ENCODE measurements at places on chromosomes 5 and 9.

DNA sequence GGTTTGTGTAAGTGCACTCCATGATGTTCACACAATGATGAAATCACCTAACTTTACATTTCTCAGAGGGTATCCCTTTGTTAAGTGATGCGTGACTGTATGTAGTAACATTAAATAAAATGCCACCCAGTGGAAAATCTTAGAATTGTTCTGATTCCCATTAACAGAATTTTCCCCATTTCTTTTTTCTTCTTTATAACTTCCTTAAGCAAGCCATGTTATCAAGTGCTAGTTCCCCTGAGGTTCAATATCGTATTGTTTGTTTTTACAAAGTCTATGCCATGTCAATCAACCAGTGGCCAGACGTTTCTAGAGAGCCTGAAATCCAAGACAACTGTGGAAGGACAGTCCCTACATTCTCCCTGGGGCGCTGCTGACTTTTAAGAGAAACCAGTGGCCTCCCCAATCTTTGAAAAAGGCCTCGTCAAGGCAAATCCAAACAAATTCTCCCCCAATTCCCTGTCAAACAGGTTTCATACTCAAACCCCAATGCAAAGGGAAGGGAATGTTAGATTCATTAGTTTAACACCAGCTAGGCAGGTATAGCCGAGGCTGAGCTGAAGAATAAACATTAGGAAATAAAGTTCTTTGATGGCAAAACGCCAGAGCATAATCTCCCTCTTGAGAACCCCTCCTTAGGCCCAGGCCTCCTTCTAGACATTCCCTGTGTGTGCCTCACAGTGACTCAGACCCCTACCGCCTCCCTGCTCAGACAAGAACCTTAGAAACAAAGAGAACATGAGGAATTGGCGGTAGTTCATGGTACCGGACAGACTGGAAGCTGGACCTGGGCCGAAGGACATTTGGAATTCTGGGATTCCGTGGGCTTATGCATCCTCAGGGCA lies 198.7 kb downstream of the GNA14 start:
- no peak for DNase-seq

DNA sequence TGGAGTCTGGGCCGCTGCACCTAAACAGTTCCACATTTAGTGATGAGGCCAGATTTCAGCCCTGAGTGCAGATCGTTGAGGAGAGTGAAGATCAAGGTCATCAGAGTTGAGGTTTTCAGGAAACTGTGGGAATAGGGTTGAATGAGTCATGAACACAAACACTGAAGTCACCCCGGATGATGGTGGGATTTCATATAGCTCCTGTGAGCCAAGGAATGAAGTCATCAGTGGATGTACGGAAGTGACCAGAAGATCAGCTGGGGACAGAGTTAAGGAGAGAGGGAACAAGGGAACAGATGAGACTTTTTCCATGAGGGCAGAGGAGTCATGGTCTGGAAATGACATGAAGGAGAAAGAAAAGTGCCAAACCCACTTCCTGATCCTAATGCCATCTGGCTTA lies 36.5 kb downstream of the PALM2AKAP2 start:
- peak; percentile 85 for DNase-seq

DNA sequence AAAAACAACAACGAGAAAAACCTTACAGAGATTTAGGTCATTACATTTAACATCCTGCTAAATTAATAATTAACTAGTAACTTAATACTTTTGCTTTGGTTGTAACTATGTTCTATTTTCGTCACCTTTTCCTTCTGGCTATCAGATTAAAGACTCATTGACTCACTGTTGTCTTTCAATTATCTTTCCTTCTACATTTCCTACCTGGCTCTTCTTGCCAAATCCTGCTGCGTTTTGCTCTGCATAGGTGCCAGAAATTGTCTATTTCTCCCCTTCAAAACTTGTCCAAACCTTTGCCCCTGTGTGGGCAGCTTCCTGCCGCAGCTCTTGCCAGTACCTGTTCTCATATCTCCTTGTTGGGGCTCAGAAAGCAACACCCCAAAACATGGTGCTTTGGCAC lies 235.5 kb upstream of the ZNF608 start:
- no peak for DNase-seq

- DNase-seq = no peak
Observed at GRCh38 chr5:101728933-101729332, 567.2 kb downstream of the SLCO4C1 start.

- DNase-seq = no peak
Observed at GRCh38 chr9:35856206-35856605, 14.0 kb downstream of the OR13J1 start.

DNA sequence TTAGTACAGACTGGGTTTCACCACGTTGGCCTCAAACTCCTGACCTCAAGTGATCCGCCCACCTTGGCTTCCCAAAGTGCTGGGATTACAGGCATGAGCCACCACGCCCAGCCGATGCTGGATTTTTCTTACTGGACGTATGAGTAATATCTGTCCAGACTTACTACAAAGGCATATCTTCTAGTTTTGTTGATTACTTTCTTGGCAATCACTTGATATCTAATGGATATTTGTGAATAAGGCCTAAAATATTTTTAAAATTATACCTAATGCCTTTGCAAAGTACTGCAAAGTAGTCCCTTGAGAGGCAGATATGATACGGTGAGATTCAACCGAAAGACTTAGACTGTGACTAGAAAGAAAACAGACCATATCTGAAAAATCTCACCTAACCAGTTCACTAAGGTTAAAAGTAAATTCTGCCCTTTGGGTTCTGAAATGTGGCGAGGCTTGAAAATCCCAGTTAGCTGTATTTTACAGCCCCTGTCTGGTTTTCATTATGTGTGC lies 152.1 kb downstream of the GNAQ start:
- peak; percentile 28 for DNase-seq

- no peak for DNase-seq
Observed at GRCh38 chr5:172854451-172854871, 20.4 kb downstream of the ERGIC1 start.

DNA sequence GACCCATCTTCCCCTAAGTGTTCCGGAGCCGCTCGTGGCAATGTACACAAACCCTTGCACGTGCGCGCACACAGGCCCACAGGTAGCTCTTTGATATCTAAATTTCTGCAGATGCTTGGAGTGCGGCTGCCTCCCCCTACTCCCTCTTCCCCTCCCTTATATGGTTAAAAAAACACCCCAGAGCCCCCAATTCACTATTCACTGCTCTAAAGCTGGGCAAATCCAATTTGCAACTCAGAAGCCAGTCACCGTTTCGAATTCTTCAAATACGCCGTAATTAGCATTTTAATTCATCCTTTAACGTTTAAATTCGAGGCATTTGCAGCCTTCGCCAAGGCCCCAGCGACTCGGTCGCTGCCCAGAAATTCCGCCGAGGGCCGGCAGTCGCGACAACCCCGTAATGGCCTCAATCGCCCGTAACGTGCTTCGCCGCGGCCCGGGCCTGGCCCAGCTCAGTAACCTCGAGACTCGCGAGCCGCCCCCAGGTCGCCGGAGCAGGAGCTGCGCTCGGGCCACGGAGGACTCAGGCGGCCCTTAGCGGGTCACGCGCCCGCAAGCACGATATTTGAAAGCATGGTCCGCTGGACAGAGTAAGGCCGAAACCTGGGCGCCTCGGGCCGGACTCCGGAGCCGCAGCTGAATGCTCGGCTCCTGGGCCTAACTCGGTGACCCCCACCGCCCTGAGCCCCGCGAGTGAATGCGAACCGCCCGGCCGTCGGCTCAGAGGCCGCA lies 1.3 kb downstream of the IRX2 start:
- DNase-seq = no peak

DNA sequence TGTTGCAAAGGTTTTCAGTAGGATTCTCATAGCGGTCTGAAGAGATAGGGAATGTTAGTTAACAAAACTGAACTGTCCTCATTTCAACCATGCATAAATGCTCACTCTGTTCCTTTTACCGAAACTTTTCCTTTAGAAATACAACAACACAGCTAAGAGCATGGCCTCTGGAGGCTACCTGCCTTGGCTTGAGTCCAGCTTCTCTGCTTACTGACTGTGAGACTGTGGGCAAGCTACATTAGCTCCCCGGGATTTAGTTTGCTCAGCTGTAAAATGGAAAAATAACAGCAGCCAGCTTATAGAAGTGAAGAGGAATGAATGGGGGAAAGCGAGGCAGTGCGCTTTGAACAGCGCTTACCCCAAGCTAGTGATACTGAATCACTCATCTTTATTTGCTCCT lies 507.9 kb upstream of the DAP start:
- no peak for DNase-seq

- no peak for DNase-seq
Observed at GRCh38 chr5:59317023-59317773, 576.3 kb downstream of the PDE4D start.

DNA sequence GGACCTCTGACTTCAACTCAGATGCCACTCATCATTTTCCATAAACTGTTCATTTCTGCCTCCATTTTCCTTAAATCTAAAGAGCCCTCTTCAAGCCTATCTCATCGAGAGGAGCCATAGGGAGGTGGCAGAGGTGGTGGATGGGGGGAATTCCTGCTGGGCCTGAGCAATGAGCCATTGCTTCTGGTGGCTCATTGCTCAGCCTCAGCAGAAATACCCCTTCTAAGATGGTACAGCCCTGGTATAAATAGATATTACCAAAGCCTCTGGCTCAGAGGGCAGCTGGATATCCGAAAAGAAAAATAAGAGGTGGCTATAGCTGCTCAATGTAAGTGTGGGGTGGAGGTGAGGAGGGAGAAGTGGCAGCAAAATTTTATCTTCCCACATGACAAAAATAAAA lies 313.5 kb downstream of the CAAP1 start:
- no peak for DNase-seq

- DNase-seq = no peak
Observed at GRCh38 chr5:185095-186070, 5.9 kb upstream of the LRRC14B start.

DNA sequence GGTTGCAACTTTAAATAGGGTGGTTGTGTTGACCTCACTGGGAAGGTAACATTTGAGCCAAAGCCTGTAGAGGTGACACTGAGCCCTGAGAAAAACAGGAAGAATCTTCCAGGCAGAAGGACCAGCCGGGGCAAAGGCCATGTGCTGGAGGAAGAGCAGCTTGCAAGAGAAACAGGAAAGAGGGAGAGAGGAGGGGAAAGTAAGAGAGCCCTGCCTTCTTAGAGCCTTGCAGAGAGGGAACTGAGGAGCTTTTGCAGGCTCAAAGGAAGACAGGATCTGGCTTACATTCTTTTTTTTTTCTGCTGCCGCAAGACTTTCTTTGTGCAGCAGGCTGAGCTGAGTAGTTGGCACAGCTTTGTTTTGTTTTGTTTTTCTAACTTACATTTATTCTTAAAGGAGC lies 17.4 kb downstream of the C9orf153 start:
- no peak for DNase-seq

DNA sequence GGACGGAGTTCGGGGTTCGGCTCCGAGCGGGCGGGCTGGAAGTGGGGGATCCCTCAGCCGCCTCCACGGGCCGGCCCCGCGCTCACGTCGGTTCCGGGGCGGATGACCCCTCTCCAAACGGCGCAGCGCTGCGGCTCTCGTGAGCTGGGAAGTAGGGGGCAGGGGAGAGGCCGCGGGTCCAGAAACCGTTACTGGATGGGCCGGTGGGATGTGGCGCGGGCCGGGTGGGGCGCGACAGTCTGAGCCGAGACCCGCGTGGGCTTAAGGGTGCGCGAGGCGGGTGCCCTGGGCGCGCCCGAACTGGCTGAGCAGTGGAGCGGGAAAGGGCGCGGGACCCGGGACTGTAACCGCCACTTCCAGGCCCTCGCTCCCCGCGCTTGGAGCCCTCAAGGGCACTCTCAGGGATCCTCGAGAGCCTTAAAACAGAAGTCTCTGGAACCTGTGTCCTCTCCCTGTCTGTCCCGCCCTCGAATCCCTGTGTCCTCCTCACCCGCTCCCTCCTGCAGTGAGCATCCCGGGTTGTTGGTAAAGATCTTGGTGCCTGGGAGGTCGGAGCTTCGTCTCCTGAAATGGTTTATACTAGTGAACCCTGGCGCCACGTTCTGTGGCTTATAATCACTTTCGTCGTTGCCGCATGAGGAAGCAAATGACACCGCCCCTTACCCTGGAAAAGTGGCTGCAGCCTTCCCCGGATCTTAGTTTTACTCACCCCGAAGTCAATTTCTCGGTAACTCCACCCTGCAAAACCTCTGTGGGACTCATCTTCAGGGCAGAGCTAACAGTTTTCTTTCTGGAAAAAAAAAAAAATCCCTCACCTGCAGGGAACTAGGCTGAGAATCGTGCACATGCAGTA lies 571 bp upstream of the MARCHF11 start:
- no peak for DNase-seq

- DNase-seq = no peak
Observed at GRCh38 chr5:55176176-55176818, 3.3 kb upstream of the CDC20B start.

DNA sequence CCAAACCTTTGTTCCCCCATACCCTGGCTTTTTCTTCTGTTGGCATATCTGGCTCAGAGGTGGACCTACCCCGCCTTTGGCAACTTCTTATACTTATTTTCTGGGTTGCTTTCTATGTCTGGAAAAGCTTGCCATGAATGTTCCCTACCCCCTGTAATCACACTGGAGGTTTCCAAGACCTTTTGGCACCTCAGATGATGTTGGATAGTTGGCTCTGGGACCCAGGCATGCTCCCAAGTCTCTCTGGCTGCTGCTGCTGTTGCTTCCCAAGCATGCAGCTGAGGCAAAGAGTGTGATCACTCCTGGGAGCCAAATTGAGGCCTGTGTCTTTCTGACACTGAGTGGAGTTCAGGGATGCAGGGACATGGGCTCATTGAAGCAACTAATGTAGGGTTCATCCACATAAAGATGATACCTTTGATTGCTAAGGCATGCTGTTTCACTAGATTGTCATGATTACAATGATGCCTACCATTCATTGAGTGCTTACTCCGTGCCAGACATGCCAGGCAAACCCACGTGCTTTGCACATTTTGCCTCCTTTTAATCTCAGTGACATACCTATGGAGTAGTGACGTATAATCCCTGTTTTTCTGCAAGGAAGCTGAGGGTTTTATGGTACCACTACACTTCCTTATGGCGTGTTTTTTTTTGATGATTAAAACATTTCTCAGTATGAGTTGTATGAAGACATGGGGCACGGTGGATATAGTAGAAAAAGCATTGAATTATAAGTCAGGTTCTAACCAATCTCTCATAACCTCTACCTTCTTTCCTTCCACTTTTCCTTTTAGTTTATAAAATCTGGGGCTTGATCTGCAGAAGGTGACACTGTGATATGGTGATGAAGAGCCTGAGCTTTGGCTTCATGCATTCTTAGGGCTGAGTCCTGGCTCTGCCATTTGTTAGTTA lies 73.1 kb downstream of the ARHGAP26 start:
- DNase-seq = no peak

GRCh38 chr9:82890401-82890800 lies 172.5 kb downstream of the RASEF start:
- no peak for DNase-seq

GRCh38 chr9:97905228-97905627 lies 17.1 kb downstream of the TRMO start:
- no peak for DNase-seq

DNA sequence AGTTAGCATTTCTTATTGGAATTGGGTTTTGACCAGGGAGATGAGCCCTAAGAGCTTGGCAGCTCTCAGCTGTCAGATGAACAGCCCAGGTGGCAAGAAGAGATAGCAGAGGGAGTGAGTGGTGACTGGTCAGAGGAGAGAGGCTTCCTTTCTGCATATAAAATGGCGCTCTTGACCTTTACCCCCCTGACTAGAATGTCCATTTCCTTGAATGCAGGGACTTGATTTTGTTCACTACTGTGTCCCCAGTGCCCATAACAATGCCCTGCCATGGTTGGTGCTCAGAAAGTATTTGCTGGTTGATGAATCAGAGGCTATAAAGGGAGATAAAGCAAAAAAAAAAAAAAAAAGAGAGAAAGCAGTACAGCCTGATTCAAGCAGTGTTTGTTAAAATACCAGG lies 7.2 kb downstream of the CHMP5 start:
- no peak for DNase-seq

Measured in AG09319 (cell line).